H1 (cell line): ENCODE measurements at places on chromosomes 3 and 15.

DNA sequence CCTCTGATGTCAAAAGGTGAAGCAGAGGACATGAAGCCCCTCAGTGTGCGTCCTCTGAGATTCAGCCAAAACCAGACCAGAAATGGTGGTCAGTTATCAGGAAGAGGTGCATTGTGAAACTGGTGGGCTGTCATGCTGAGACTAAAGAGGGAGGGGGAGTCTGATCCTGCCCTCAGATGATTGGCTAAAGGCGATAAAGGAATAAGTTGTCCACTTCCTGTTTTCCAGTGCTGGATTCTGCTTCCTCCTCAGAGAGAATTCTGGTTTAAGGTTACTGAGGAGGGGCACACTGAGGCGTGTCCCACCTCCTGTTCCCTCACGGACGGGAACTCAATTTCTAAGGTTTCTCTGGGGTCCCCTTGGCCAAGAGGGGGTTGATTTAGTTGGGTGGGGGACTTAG is 97.0 kb upstream of the UBE3A start:
- no peak for DNase-seq

GRCh38 chr3:168858327-168858726 is 762.6 kb upstream of the GOLIM4 start:
- no peak for DNase-seq

DNA sequence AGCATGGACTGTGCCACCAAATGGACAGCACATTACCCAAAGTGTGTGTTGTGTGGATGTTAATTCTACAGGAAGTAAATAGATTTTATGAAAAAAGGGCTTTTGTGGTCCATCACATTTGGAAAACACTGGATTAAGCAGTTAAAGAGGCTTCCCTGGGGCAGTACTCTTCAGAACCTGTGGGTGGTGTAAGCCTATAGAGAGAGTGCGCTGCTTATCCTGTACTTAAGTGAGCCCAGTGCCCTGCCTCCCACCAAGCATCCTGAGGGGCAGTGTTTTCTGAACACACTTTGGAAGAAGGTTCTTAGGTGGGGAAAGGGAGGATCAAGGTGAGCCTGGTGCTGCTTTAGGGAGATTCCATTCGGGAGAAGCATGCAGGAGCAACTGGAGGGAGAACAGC is 10.9 kb downstream of the TTLL3 start:
- no peak for DNase-seq

GRCh38 chr3:67381667-67382272 is 272.6 kb downstream of the SUCLG2 start:
- no peak for DNase-seq

DNA sequence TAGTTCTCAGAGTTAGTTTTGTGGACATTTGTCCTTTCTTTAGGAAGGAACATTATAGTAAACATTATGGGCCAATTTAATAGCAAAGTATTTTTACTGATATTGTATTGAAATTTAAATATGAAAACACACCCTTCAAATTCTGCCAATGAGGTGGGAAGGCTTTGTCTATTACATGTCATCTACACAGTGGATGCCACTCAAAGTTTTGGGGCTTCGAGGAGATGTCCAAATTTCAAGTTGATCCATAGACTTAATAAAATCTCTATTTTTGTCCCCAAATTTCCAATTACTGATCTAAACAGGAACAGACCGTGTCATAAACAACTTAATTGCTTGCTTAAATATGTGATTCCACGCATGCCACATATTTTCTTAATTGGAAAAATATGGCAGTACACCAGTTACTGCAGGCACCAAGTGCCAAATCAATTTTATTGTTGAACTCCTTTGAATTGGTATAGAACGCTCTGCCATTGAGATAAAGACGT is 1.7 kb downstream of the SHOX2 start:
- DNase-seq, result no peak

DNA sequence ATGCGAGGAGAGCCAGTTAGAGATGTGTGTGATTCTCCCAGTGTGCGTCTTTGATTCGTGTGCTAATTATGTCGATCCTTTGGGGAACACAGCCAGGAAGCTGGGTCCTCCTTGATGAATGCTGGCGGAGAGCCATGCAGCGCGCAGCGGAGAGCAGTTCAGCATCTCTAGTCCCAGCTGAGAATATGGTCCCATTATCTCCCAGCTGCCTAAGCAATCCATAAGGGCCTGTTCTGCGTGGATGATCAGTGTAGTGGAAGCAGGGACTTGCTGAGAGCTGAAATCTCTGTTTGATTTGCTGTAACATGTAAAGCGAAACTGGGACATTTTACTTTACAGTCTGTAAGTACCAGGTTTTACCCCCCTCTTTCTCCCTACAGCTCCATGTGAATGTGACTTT is 412.7 kb downstream of the CNTN4 start:
- no peak for DNase-seq

DNA sequence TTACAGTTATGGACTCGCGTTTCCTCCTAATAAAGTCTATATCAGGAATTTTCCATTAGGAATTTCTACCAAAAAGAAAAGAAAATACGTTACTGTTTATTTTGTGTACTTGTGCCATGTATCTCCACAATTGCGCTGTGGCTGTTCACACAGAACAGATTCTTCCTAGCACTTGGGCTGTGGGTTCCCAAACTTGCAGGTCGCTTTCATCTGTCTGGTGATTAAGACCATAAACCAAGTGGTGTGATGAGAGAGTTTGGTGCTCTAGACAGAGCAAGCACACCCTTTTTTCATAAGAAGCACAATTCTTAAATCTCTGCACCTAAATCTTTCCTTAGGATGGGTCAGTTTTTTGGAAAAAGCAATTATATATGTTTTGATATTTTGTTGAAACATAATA is 203.3 kb downstream of the TP63 start:
- no peak for DNase-seq

DNA sequence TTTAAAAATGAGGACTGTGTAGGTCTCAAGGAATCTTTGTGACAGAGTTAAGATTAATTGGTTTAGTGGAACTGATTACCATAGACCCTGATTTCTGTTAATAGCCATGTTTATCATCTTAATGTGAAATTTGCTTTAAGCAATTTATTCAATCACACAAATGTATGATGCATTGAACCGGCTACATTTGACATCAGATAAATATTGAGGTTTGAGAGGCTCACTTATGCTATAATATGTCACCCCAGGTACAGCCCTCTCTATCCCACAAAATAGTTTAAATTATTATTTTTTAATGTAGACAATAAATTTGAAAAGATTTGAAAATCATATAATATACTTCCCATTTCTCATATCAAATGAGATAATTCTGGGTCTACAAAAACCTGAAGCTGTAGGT is 413.3 kb downstream of the NAALADL2 start:
- DNase-seq, result no peak

DNA sequence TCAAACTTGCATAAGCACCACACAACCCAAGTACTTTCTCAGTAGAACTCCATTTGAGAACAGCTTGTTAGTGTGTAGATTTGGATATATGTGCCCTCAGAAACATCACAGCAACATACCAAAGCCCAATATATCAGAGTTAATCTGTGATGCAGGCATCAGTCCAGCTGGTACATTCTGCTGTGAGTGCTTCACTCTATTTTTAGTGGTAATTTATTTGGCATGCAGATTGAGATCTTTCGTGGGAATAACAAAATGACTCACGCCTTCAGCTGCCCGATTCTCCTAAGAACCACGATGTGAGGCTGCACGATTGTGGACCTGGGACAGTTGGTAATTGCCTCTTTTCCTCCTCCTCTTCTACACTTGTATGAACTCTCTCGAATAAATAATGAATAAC is 730.7 kb downstream of the SQOR start:
- no peak for DNase-seq

DNA sequence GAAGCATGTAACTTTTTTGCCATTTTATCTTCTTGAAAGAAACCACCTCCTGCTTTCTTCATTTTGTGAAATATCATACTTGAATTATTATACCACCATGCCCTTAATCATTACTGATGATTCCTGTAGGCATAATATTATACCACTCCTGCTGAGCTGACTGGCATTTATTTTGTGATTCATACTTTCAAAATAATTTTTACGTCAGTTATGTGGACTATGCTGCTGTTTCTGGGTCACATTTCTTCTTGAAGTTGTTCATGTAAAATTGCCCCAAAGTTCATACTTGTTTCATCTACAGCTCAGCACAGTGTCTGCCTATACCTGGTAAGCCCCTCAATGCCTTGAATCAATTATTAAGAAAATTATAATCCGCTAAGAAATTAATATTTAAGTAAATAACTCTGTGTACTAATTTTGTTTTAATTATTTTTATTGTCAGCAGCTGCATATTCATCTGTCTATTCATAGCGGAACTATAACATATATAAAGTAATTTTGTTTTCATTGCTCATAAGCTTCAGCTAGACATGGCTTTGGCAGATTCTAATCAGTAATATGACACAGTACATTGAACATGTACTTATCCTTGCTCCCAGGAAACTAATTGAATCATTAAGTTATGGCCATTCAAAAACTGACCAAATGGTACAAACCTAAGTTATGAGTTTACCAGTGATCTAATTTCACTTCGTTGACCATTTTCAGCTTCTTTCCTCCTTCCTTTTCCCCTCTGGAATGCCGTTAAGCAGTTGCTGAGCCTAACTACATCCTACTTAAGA is 160.0 kb downstream of the NAALADL2 start:
- no peak for DNase-seq

GRCh38 chr15:44099671-44100070 is 95.4 kb downstream of the FRMD5 start:
- no peak for DNase-seq

DNA sequence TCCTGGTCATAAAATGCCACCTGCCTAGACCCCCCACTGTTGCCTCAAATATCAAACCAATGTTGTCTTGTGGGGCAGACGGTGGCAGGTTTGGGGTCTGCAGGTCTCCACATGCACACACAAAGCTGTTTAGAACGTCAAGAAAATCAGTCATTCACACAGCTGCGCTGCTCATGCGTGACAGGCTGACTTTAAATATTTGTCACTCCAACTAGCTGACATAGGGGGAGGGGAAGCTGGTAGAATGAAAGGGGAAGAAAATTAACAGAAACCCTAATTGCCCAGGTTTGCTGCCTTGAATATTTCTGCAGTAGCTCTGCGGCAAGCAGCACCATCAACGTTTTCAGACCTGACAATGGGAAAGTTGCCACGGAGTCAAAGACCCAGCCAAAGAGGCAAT is 201.8 kb downstream of the ABHD5 start:
- no peak for DNase-seq

GRCh38 chr3:98073486-98073885 is 13.5 kb upstream of the OR5AC2 start:
- DNase-seq, result no peak

- no peak for DNase-seq
Measured at GRCh38 chr3:4972652-4973643, 6.3 kb upstream of the BHLHE40 start.

DNA sequence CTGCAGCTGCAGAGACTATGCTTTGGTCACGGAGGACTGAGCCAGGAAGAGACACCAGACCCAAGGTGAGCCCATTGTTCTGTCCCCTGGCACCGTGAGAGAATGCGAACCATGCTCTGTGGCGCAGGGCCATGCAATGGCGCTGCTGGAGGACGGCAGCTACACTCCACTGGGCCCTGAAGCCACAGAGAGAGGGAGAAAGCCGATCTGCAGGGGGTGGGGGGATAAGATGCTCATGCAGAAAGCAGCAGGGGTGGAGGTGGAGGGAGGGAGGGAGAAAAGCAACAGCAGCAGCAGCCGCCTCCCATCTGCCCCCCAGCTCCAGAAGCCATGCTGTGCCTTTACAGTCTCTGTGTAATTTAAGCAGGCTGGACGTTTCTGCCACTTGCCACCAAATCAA is 5.3 kb downstream of the BDH1 start:
- no peak for DNase-seq

GRCh38 chr3:16338999-16339398 is 74.0 kb downstream of the OXNAD1 start:
- no peak for DNase-seq

GRCh38 chr3:55899887-55900286 is 412.8 kb upstream of the WNT5A start:
- no peak for DNase-seq

DNA sequence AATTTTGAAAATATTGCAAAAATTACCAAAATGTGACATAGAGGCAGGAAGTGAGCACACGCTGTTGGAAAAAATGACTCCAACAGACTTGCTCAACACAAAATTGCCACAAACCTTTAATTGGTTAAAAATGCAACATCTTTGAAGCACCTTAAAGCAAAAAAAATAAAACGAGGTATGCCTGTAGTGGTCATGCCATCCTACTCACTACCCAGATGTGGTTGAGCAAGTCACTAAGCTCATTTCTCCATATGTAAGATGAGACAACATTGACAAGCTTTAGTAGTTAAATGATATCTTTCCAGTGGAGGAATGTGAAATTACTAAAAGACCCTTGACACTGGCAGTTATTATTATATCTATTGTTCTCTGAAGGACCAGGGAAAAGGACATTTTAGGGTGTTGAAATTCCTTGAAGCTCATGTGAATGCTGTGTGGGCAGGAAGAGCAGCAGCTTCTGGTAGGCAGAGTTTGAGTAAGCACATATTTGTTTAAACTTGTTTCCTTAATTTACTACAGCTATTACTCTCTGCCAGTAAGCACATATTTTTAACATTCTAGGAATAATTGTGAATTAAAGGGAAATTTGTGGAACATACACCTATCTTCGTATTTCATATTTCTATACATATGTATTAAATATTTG is 131.6 kb upstream of the P2RY1 start:
- DNase-seq, result no peak

GRCh38 chr3:172813462-172813861 is 62.9 kb downstream of the ECT2 start:
- no peak for DNase-seq

GRCh38 chr15:64884679-64885078 is 27.0 kb upstream of the ANKDD1A start:
- no peak for DNase-seq

GRCh38 chr3:167691366-167691765 is 37.6 kb upstream of the WDR49 start:
- no peak for DNase-seq

DNA sequence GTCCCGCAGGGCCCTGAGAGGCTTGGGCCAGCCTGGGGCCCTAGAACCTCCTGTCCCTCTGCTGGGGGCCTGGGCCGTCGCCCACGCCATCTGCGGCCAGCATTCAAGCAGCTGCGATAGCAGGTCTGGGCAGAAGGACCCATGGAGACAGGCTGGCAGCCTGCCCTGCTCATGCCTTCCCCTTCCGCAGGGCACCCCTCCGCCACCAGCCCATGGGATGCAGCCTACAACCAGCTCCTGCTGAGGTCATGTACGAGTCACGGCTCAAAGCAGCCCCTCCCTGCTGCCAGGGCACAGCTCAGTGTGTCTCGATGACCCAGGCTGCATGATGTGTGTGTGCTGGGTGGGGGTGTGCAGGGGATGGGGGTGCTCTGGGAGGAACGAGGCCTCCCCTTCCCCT is 27.8 kb downstream of the DUSP7 start:
- DNase-seq, result no peak

DNA sequence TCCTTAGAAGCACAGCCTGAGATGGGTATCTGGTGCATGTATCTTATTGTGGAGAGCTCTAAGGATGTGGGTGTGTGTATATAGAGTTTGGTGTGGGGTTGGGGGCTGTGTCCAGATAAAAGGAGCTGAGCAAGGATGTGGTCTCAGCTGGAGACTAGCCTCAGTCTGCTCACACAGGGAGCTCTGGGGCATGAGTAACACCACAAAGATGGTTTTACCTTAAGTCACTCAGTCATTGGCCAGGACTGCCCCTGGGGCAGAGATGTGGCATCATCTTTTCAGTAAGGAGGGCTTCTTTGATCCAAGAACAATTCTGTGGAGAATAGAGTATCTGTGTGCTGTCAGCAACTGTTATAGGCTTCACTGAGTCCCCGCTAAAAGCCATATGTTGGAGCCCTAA is 163.4 kb upstream of the NUDT16 start:
- no peak for DNase-seq

- DNase-seq, result no peak
Measured at GRCh38 chr15:92725171-92725570, 69.6 kb upstream of the FAM174B start.

- no peak for DNase-seq
Measured at GRCh38 chr3:125294411-125294810, 80.7 kb downstream of the ZNF148 start.
